ENCODE measurements at places on chromosomes 3 and 15. TPM values are rescaled to one million over a fixed set of nuclear protein-coding genes. Genes with fewer than 3 reads are reported as not detected.

CFAP44 gene
- 2.0 TPM for total RNA-seq

MUC4 gene
- total RNA-seq = 0.07 TPM

CCDC71 gene
- total RNA-seq = 11.0 TPM

ONECUT1 gene
- 0.17 TPM for total RNA-seq

CCDC14 gene
- total RNA-seq = 16.4 TPM

C3orf22 gene
- not detected for total RNA-seq

C3orf49 gene
- total RNA-seq = not detected

CPN2 gene
- not detected for total RNA-seq

OXTR gene
- total RNA-seq = 10.4 TPM

CHRNA5 gene
- 30.9 TPM for total RNA-seq

TRPM1 gene
- total RNA-seq = not detected

AP3B2 gene
- total RNA-seq = 0.77 TPM

SLC51B gene
- total RNA-seq = 21.2 TPM

AGBL1 gene
- not detected for total RNA-seq

C3orf85 gene
- total RNA-seq = not detected

CPEB1 gene
- 2.9 TPM for total RNA-seq

LZTFL1 gene
- 15.1 TPM for total RNA-seq

CDCP1 gene
- total RNA-seq = 10.5 TPM

PPIP5K1 gene
- total RNA-seq = 8.2 TPM

FRMD4B gene
- total RNA-seq = 1.1 TPM

BNC1 gene
- total RNA-seq = 1.2 TPM

TMC3 gene
- not detected for total RNA-seq

GP5 gene
- total RNA-seq = not detected

IGSF10 gene
- total RNA-seq = 0.51 TPM

RETNLB gene
- not detected for total RNA-seq

ROBO1 gene
- total RNA-seq = 16.5 TPM

OSTN gene
- total RNA-seq = not detected

SLC28A1 gene
- total RNA-seq = not detected

CPLX3 gene
- total RNA-seq = 0.07 TPM

DUSP7 gene
- total RNA-seq = 23.4 TPM

ANKUB1 gene
- total RNA-seq = not detected

HRH1 gene
- 9.8 TPM for total RNA-seq

THRB gene
- 1.4 TPM for total RNA-seq

CCR3 gene
- not detected for total RNA-seq

TRANK1 gene
- 2.2 TPM for total RNA-seq

FBXW12 gene
- not detected for total RNA-seq

ROBO2 gene
- total RNA-seq = not detected

CAMP gene
- not detected for total RNA-seq

KCNH8 gene
- total RNA-seq = not detected

VPS8 gene
- 5.9 TPM for total RNA-seq

CGNL1 gene
- total RNA-seq = 0.78 TPM

EIF2B5 gene
- 30.0 TPM for total RNA-seq
